Right renal pelvis (tissue), 4 donors: ENCODE measurements at places on chromosomes 1 and 21. TPM values are rescaled to one million over a fixed set of nuclear protein-coding genes. Genes with fewer than 3 reads are reported as not detected.

The LPAR3 gene
- polyA plus RNA-seq, result 2.1 TPM

The CDA gene
- 5.4 TPM for polyA plus RNA-seq

The COG2 gene
- polyA plus RNA-seq, result 37.9 TPM

The GPR25 gene
- polyA plus RNA-seq, result not detected

The LY9 gene
- not detected for polyA plus RNA-seq

GRCh38 chr1:172637522-172637921 lies 21.4 kb upstream of the FASLG start:
- no peak for DNase-seq

- DNase-seq, result no peak
Measured at GRCh38 chr1:183739741-183740271, 65.1 kb upstream of the RGL1 start.

DNA sequence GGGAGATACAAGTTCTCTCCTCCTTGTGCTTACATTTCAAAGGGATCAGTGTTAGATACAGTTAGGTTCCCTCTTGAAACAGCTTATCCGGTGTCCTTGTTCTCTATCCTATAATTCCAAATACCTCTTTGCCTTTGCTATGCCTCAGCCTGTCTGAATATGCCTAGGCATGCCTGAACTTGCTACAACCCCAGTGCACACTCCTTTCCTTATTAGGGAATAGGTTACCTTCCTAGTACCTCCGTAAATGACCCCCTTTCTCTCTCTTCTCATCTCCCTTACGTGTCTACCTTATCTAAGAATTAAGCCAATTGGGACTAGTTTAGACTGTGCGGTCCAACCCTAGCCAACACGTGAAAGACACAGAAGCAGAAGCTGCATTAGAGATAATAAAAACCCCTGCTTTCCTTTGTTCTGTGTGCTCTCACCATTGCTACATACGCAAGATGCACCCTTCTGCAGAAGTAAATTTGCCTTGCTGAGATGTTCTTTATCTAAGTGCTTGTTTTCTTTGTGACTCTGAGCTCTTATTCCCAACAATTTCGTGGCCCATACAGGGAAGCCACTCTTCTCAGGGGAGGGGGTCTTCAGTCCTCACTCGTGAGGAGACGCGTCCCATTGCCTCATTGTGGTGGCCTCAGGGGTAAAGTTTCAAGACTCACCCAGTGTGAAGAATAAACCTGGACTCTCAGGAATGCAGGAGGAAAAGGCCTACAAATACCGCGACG lies 802.1 kb downstream of the PLA2G4A start:
- no peak for DNase-seq

DNA sequence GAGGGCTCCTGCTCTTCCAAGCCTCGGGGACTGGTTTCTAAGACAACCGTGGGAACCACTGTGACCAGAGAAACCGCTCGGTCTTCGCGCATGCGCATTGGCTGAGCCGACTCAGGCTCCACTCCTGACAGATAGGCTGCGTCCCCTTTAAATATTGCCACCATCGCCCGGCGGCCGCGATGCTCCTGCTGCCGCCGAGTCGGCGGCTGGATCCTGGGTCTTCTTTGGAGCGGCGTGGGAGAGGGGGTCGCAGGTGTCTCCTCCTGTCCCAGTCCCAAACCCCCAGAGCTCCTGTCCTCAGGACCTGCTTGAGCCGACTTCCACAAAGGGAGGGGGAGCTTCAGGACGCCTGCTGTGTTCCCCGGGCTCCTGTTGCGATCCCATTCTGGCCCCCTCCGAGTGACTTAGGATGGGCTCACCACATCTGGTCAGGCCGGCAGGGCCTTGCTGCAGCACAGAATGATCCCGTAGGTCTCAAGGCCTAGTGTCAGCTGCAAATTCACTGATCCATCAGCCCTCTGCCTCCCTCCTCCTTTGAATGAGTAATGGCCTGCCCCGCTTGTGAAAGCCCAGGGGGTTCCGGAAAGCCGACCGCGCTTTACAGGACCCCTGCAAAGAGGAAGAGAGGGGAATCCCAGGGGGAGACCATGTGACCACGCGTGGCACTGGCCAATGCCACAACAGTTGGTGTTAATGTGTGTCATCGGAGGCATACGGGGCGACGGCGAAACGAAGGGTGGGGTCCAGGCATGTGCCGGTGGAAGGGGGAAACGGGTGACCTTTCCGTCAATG lies 683.2 kb upstream of the TPTE start:
- DNase-seq, result no peak

DNA sequence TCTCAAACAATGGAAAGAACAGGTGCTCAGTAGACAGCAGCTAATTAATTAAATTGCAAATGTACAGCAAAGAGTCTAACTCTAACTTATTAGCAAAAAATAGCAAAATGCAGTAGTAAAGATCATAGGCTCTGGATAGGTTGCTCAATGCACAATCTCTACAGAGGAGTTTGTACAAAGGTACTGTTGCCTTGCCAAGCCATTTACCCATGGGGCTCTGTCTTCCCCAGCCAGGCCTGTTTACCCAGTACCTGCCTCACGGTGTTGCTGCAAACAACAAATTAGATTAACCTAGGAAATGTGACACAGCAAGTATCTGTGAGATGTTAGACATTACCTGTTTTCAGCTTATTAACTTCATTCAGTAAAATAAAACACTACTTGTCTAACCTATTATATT lies 222.0 kb downstream of the DENND1B start:
- no peak for DNase-seq

DNA sequence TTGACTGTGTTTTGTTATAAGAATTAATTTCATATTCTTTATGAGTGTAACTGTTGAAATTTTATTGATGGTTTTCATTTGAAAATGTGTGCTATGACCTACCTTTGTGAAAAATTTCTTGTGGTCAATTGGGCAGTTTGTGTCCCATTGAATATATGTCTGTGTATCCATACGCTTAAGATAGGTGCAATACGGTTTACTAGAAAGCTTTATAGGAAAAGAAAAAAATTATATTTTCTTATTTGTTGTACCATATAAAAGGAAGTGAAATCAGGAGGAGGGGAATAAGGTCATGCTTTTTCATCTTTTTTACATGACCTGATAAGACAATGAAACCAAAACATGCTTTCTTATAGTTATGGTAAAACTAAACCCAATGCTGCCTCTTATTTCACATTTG lies 807.7 kb downstream of the USP25 start:
- no peak for DNase-seq

DNA sequence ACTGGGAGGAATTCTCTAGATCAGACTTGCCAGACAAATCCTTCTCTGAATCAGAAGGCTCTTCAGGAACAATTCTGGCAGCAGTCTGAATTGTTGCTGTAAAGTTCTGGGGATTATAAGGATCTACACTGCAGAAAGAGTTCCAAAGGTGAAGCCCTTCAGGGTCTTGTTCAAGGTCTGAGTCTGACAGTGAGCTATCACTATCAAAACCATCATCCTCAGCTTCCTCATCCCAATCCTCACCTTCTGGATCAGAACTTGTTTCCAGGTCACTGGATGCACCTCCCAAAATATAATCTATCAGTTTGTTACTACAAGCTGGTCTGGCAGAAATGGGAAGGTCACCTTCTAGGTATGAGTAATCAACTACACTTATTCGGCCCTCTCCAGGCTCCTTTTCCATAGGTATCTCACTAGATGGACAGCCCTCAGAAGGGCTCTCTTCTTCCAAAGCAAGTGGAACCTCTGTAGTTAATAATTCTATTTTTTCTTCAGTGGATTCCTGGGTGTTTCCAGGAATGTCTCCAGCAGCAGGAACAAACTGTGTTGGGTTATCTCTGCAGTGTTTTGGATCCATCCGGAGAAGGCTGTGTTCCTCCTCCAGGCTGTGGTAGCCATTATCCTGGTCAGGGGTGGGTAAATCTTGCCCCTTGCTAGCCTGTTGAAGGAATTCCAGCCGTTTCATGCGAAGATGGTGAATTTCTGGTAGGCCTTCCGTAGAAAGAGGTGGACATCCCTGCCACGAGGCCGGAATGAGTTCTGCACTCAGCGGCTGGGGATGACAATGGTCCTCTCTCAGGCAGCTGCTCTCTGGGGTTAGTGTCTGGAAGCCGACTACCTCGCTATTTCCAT lies 1.6 kb downstream of the PPP1R15B start:
- no peak for DNase-seq

- DNase-seq, result no peak
Measured at GRCh38 chr1:231903586-231904081, 277.0 kb downstream of the DISC1 start.

DNA sequence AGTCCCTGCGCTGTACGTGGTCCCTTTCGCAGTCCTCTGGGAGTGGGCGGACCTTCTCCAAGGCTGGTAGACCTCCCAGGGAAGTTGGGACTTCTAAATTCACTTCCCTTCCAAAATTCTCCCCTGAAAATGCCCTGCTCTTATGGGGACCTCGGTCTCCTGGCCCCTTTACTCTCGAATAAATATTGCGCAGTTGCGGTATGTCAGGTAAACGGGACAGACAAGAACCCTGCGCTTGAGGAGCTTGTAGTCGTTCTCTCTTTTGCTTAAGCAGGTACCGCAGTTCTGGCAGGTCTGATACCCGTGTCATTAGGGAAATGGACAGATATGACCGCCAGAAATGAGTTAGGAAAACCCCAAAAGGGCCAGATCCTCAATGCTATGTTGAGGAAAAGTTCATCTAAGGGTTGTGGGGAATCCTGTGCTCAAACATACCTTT lies 561 bp downstream of the KIF2C start:
- DNase-seq, result no peak

DNA sequence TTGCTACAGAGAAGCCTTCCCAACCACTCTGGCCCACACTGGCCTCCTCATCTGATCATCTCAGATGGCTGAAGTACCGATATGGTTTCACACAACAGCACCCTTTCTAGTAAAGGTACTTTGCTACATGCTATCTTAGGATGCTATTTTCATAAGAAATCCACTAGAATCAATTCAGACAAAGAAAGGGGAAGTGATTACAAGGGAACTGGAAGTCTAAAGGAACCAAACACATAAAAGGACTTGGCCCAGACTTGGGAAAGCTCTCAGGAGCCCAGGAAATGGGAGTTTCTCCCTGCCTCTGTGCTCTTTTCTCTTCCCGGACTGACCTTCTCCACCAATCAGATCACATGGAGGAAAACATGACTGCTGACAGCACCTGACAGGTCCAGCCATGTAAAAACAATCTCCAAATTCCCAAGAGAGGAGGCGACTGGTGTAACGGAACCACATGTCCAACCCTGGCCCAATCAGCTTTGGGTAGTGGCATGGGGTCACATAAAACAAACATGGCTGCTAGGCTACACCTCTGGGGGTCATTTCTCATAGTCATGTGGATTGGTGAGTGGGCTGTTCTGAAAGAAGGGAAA lies 12.7 kb upstream of the FOXE3 start:
- no peak for DNase-seq

DNA sequence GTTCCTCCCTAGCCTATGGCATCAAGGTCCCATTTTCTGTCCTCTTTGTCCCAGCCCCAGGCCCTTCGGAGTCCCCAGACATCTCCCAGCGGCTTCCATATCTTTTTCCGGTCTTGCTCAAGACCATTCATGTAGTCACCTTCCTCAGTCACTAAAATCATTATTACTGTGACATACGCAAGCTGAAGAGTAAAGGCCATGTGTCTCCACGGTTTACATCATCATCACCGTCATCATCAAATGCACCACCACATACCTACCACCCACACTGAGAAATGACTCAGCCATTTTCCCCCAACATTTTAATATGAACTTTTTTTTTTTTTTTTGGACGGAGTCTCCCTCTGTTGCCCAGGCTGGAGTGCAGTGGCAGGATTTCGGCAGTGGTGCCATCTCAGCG lies 43.4 kb downstream of the FHAD1 start:
- DNase-seq, result no peak

DNA sequence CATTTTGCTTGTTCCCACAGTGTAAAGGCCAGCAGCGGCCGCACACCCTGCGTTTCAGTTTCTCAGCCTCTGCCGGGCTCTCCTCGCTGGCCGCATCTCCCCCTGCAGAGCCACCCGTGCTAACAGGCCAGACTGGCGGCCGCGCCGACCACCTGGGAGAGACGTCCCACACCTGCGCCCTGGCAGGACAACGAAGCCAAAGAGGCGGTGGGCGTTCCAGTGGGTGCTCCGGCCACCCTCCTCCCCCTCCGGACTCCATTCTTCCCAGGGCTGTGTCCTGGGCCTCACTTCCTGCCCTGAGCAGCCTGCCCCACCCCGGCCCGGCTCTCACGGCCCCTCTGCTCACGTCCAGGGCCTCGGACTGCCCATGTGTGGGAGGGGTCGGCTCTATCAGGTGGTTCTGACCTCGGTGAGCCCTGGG lies 31.9 kb upstream of the SLC19A1 start:
- DNase-seq, result no peak

GRCh38 chr21:45237401-45237800 lies 50.3 kb downstream of the POFUT2 start:
- DNase-seq, result no peak

- DNase-seq, result no peak
Measured at GRCh38 chr1:230011333-230012092, 55.5 kb upstream of the GALNT2 start.

GRCh38 chr21:44596068-44596725 lies 3.9 kb upstream of the KRTAP10-6 start:
- DNase-seq, result no peak

GRCh38 chr1:236604905-236605806 lies 840 bp upstream of the HEATR1 start:
- DNase-seq, result no peak

DNA sequence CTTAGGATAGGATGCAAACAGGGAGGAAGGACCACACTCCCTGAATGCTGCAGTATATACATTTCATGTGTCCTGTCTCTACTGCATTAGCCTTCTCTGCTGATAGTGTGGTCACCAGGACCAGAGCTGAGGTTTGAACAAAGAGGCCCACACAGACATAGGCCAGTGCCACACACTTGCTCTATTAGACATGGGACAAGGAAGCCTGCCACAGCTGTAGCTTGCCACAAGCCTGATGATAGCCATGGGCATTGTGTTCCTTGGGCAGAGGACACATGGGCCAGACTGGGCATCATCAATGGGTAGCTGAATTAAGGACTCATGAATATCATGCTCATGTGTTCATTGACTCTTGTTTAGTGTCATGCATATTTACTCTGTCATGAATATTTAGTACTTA lies 10.4 kb downstream of the CAMSAP2 start:
- DNase-seq, result no peak

- DNase-seq, result no peak
Measured at GRCh38 chr1:25082216-25082899, 149.9 kb downstream of the SYF2 start.
